ENCODE measurements at places on chromosomes 6 and 20.

- no peak for DNase-seq
Measured at GRCh38 chr6:13428583-13429405, 58.6 kb downstream of the GFOD1 start.

GRCh38 chr6:79196912-79197311 is 37.6 kb downstream of the HMGN3 start:
- DNase-seq, result no peak

DNA sequence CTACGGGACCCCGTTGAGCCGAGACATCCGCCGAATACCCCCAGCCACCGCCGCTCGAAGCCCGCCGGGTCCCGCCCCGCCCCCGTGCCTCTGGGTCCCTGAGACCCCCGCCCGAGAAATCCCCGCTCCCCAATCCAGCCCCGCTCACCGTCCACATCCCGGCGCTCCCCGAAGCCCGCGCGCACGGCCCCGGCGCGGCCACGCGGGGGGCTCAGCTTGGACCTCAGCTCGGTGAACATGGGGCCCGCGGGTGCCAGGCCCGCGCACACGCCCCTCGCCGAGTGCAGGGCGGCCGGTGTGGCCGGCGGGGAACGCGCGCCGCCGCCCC is 249 bp downstream of the SAMD10 start:
- no peak for DNase-seq

DNA sequence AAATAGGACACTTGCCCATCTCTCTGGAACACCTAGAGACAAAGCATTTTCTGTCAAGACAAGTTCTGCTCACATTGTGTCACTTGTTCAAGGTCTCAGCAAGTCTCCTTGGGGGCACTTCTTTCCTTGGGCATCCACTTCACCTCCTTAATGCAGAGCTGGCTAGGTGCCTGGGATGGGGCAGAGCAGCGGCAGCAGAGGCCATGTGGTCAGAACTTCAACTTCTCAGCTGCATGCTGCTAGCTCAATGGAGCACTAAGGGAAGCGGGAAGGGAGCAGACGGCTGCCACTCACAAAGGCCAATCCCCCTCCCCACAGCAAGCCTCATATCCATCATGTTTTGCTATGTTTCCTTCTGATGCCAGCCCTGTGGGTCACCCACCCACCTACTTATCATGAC is 31.5 kb downstream of the NEDD9 start:
- no peak for DNase-seq

DNA sequence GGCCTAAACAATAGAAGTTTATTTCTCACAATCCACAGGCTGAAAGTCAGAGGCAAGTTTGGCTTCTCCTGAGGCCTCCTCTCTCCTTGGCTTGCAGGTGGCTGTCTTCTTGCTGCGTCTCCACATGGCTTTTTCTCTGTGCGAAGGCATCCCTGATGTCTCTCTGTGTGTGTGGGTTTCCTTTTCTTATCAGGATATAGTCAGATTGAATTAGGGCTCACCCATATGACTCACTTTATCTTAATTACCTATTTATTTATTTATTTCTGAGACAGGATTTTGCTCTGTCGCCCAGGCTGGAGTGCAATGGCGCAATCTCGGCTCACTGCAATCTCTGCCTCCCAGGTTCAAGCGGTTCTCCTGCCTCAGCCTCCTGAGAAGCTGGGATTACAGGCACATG is 30.7 kb downstream of the LINC00237 start:
- DNase-seq, result no peak

DNA sequence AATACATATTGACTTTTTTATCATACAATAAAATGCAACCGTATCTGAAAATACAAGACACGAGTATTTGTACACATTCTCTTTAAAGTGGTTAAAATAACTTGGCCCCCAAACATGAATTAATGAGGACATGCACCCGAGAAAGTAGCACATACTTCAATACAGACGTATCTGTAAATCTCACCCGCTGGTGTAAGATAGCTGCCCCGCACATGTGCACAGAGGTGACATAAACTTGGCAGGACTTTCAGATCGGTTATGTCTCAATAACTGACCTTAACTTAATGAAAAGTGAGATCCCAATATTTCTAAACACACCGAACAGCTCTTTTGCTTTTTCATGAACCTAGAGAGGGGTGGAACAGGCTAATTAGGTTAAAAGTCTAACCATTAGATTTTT is 91.5 kb upstream of the RPS6KA2 start:
- no peak for DNase-seq

DNA sequence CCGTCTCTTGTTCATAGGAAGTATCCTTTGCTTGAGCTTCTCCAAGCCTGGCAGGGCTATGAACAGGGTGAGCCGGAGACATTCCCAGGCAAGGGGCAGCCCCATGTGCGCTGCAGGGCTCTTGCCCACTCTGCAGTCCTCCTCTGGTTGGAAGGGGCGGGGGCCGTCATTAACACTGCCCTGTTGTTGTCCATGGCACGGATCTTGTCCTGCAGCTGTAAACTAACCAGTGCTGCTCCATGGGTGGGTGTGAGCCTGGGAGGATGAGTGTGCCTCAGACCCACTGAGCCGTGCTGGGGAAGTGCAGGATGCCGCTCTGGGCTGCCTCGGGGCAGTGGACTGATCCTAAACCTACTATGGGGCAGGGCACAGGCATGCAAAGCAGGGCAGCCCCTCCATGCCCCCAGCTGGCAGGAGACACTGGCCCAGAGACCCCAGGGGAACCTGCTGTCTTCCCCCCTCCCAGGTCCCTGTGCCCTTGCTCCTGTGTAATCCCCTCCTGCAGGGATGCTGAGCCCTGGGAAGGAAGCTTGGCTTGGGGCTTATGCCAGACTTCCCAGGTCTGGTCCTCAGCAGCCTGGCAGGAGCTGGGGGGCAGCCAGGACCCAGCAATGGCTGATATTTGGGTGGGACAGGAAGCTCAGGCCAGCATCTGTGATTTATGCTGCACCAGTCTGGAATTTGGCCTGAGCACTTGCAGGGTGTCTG is 8.5 kb downstream of the EBF4 start:
- DNase-seq, result no peak

DNA sequence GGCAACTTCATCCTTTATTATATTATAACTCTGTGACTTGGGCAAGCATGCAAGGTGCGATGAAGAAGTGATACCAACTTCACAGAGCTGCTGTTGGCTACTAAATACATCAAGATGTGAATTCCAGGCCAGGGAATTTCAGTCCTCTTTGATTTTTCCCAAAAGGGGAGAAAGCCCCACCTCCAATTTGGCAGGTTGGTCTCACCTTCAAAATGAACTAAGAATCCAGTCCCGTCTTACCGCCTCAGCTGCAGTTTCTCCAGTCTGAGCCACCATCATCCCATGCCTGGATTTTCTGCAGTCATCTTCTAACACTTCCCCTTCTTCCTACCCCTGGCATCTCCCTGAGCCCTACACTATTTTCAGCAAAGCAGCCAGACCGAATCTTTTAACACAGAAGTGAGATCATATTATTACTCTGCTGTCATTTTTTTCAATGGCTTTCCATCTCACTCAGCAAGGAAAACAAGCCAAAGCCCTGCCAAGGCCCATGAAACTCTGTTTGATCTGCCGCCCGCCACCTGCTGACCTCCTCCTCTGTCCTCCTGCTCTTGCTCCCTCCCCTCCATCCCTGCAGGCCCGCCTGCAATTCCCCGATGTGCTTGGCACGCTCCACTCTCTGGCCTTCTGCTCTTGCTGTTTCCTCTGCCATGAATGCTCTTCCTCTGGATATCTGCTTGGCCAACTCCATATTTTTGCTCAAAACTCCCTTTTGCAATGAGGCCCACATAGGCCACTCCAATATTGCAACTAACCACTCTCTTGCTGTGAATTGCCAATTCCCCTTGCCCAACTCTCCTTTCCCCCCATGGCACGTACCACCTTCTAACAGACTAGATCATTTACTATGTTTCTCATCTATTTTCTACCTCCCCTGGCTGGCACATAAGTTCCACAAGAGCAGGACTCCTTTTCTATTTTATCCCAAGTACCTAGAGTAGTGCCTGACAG is 46.0 kb upstream of the TAGAP start:
- DNase-seq, result no peak

GRCh38 chr6:40599555-40599954 is 12.4 kb upstream of the LRFN2 start:
- no peak for DNase-seq

DNA sequence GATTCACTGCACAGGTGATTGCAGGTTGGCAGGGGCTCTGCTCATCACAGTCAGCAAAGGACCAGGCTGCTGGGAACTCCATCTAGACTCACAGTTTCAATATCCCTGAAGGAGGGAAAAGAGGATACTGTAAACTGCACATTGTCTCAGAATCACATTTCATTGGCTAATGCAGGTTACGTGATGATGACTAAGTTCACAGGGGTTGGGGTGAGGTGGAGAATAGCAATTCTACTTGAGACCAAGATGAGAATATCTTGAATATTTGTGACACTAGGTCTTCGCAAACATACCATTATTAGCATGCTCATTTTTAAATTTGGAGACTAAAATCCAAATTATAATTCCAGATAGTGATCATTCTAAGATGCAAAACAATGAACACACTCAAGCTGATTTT is 208.5 kb upstream of the CITED2 start:
- no peak for DNase-seq

DNA sequence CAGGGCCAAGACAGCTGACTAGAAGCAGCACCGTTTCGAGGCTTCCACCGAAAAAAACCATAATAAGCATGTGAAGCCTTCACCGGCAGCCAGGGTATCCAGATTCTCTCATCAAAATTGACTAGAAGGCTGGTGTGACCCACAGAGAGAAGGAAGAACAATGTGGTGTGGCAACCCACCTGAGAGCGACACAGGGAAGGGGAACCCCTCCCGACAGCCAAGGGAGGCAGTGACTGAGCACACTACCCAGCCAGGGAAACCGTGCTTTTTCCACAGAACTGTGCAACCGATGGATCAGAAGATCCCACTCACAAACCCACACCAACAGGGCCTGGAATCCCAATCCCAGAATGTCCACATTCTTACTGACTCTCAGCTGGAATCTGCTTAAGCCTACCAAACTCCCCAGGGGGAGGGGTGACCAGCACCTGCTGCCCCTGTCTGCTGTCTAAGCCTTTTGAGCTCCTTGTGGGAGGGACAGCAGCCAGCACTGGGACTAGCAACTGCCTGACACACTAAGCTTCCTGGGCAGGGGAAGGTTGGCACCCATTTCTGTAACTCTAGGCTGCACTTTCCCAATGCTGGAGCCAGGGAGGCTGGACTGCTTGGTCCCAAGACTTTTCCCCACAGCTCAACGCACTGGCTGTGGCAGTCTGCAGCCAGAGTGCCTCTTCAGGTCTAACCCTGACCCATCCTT is 231.9 kb upstream of the FAM83B start:
- no peak for DNase-seq

DNA sequence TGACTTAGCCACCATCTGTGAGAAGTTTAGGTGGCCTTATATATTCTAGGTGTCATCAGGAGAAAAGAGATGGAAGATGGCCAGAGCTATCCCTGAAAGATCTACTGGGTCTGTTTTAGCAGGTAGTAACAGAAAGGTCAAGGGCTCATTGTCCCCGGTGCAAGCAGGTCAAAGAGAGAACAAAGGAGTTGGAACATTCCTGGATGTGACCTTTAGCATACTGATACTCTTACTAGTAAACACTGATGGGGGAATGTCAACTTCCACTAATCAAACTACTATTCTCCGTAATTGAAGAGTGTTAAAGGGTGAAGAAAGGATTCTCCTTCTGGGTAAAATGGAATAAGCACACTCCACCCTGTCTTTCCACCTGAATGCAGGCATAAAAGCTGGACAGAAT is 4.0 kb upstream of the MCUR1 start:
- DNase-seq, result no peak

DNA sequence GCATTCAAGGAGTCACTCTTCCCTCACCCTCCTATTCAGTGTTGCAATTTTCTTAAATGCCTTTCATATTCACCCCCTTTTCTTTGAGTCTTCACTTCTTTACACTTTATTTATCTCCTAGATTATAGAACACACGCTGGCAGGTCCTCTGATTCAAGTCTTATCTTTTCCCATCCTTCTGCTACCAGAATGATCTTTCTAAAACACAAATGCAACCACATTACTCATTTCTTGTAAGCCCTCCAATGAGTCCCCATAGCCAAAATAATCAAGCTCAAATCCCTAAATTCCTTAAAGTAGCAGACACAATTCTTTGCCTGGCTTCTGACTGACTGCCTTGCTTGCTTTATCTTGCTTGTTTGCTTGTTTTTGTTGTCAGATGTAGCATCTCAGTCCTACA is 920.0 kb downstream of the TFAP2A start:
- DNase-seq, result no peak

DNA sequence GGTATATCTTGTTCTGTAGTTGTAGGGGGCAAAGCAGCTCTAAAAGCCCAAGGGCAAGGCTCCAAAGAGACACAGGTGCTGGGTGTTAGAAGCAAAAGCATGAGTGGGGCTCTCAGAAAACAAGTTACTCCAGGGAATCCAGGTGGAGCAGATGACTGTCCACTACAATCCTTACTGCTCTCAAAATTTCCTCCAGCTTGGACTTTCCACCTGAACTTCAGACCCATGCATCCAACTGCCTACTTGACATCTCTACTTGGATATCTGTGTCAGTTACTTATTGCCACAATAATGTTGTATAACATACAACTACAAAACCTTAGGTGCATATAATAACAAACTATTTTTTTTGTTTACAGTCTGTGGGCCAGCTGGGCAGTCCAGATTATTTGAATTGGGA is 22.8 kb upstream of the DTNBP1 start:
- DNase-seq, result no peak

DNA sequence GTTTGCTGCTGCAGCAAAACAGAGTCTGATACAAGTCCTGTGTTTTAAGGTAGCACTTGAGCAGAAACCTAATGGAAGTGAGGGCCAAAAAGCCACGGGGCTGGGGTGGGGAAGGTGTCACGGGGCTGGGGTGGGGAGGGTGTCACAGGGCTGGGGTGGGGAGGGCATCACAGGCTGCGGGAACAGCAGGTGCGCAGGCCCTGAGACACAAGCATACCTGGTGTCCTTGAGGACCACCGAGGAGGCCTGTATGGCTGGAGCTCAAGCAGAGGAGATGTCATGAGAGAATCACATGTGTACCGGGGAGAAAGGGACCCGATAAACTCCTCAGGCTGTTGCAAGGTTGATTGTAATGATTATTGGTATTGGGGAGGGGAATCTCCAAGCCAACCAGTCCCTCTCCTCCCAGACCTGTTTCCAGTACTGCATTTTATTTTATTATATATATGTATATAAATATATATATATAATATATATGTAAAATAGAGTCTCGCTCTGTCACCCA is 13.6 kb upstream of the SPO11 start:
- DNase-seq, result no peak

GRCh38 chr6:169046021-169046420 is 207.6 kb downstream of the THBS2 start:
- no peak for DNase-seq

GRCh38 chr20:63178446-63178820 is 37.5 kb downstream of the YTHDF1 start:
- no peak for DNase-seq

DNA sequence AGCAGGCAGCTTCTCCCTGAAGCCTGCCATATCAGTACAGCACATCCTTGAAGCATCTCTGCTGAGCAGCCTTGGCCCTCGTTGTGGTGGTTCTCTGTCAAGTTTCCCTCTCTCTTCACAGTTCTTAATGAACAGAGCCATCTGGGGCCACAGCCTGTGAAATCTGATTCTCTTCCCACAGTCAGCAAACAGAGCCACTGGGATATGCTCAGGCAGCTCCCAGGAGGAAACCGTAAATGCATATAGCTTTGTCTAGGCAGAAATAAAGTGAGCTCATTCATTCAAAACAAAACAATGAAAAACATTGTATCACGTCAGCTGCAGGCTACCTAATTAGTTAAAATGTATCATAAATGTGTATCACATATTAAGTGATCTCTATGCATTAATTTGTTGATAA is 80.3 kb downstream of the TBC1D7 start:
- no peak for DNase-seq

- no peak for DNase-seq
Measured at GRCh38 chr6:115514656-115515055, 546.0 kb downstream of the FRK start.

- no peak for DNase-seq
Measured at GRCh38 chr20:3222635-3223600, 13.6 kb downstream of the ITPA start.
